ENCODE measurements at places on chromosomes 16 and 17.

GRCh38 chr17:77570565-77570898 lies 388.0 kb upstream of the TNRC6C start:
- no peak for DNase-seq

GRCh38 chr16:1723450-1724147 lies 17.6 kb downstream of the MAPK8IP3 start:
- no peak for DNase-seq

GRCh38 chr17:75404223-75404730 lies 1.2 kb downstream of the GRB2 start:
- DNase-seq = no peak

- no peak for DNase-seq
These were observed 17.4 kb upstream of the ZC3H18 start for GRCh38 chr16:88552815-88553214.

GRCh38 chr17:17700251-17700969 lies 19.2 kb downstream of the RAI1 start:
- DNase-seq = no peak

DNA sequence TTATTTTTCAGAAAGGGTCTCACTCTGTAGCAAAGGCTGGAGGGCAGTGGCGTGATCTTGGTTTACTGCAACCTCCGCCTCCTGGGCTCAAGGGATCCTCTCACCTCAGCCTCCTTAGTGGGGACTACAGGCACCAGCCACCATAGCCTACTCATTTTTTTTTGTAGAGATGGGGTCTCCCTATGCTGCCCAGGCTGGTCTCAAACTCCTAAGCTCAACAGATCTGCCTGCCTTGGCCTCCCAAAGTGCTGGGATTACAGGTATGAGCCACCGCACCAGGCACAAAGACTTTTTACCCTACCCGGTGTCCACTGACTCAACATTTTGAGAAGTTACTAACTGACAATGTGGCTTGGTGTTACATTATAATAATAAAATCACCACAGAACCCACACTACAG lies 7.2 kb downstream of the GRB2 start:
- no peak for DNase-seq

DNA sequence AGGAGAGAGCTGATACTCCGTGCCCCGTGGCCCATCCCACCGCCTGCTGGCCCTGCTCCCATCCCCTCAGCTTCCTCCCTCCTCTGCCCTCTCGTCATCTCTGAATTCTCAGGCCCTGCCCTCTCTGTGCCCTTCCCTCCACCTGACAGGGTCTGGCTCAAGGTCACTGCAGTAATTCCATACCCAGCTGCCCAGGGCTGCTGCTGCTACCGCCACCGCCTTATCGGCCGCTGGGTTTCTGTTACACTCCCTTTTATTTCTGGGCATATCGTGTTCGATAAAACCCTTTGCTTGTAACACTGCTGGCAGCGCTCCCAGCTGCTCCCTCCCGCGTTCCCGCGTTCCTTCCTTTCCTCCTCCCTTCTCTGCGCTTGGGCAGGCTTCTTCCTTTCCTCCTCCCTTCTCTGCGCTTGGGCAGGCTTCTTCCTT lies 1.2 kb downstream of the EPN3 start:
- DNase-seq = no peak

GRCh38 chr16:74051-74746 lies 1.8 kb upstream of the RHBDF1 start:
- DNase-seq = no peak

- no peak for DNase-seq
These were observed 94.2 kb upstream of the CREBBP start for GRCh38 chr16:3974751-3975150.

- DNase-seq = no peak
These were observed 375.9 kb downstream of the UTP18 start for GRCh38 chr17:51636291-51636690.

- no peak for DNase-seq
These were observed 47.4 kb downstream of the PLXDC1 start for GRCh38 chr17:39104046-39104445.

DNA sequence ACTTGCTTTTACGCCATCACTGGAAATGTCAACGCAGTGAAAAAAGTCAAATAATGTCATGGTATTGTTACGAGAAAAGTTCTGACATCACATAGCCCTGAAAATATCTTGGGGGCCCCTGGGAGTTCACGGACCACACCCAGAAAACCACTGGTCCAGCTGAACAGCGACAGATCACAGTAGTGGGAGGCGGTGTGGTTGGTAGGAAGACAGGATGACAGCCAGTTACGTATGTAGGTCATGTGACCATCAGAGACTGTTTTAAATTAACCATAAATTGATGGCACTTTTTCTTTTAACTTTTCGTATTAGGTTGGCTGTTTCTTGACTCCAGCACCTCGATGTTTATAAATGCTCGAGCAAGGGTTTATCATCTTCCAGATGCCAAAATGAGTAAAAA lies 11.9 kb downstream of the ERCC4 start:
- DNase-seq = no peak

DNA sequence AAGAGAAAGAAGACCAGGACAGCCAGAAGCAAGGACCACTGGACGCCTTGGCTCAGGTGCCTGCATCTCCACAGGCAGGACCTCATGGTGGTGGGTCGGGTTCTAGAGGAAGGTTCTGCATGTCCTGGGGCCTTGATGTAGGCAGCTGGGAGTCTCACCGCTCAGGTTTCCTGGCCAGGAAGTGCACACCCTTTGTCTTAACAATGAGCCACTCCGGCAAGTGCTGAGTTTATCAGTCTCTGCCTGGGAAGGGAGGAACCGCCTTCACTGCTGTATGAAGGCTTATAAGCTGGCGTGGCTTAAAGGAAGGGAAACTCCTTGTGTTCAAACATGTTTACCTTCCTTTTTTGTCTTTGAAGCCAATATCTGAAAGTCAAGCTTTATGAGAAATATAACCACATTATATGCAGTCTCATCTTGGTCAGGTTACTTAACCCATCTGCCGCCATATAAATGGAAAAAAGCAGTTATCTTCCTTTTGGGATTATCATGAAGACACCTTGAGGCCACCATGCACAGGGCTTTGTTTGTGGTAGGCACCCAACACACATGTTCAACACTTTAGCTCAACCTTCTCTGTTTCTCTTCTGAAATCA lies at the start of gene ST6GALNAC1:
Gene ST6GALNAC1, minus strand, starts transcription at position 205 of the 596 bp plus-strand sequence. Its CDS starts 119 bp downstream, at position 86.
- peak; percentile 6 for DNase-seq

DNA sequence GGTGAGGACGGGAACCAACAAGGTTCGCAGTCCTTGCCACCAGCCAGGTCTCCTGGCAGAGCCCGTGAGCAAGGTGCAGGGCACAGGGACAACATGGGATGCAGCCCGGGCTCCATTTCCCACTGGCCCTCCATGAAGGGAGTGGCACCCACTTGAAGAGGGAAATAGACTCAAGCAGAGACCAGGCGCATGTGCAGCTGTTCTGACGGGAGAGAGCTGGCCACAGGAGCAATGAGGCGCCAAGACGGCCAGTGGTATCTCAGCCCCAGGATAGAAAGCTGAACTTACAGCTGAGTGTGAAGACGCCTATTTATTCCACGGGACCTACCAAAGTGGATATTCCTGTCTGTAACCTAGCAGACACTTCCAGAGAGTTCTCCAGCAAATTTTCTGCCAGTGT lies 8.2 kb upstream of the FOXJ1 start:
- DNase-seq = no peak

GRCh38 chr16:67865318-67865717 lies 7.5 kb upstream of the EDC4 start:
- DNase-seq = no peak

DNA sequence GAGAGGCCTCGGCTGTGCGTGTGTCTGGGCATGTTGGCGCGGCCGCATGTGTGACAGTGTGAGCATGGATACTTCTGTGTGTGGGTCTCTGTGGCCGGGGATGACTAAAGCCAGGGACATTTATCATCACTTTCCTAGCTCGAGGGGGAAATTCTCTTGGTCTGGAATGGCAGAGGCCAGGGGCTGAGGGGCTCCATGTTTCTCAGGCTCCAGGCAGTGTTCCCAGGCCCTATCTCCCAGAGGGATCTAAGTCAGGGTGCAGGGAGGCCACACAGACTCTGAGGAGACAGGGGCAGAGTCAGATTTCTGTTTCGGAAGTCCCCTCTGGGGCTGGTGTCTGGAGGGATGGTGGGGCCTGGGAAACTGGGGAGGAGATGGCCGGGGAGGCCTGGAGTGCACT lies 23.7 kb upstream of the SPNS2 start:
- DNase-seq = no peak

DNA sequence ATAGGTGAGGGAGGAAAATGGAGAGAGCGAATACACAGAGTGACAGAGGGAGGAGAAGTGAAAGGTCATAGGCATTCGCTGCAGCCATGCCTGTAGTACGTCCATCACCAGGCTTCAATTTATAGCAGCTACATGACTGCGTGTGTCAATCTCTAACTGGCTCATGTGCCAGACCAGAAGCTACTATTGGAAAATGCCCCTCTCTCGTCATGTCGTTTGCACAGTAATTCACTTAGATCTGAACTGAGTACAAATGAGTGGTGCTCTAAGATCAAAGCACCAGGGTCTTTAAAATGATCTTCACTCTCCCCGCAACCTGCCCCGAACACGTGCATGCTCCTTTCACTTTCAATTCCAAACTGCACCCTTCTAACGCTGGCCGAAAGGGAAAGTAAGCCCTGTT lies 51.3 kb downstream of the ADCY9 start:
- no peak for DNase-seq

DNA sequence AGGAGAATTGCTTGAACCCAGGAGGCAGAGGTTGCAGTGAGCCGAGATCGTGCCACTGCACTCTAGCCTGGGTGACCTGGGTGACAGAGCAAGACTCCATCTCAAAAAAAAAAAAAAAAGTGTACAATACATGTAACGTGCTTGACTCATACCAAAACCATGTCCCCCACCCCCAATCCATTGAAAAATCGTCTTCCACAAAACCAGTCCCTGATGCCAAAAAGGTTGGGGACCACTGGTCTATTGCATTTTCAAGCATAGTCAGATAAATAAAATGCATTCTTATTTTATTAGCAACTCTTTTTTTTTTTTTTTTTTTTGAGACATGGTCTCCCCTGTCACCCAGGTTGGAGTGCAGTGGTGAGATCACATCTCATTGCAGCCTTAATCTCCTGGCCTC lies 52.1 kb downstream of the COPRS start:
- no peak for DNase-seq

GRCh38 chr16:51399908-51400670 lies 249.0 kb upstream of the SALL1 start:
- no peak for DNase-seq

GRCh38 chr16:66740533-66740932 lies 10.9 kb downstream of the DYNC1LI2 start:
- DNase-seq = no peak

GRCh38 chr17:49327835-49328784 lies 33.9 kb downstream of the ZNF652 start:
- DNase-seq = no peak

DNA sequence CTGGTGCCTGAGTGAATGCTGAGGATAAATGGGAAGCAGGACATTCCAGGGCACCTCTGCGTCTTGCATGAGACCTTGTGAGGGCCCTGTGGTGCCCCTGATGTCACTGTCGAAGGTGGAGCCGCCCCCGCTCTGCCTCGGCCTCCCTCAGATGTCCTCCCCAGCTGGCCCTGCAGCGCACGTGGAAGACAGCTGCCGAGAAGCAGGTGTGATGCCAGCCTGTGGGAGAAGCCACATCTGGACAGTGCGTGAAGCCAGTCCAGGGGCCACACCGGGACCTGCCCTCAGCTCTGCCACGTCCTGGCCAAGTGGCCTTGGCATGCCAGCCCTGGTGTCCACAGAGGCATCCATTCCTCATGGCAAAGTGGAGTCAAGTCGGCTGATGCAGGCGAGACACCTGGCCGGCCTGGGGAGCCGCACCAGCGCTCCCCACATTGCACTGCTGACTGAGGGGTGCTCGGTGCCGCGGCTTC lies 21.6 kb upstream of the METRNL start:
- DNase-seq = no peak

DNA sequence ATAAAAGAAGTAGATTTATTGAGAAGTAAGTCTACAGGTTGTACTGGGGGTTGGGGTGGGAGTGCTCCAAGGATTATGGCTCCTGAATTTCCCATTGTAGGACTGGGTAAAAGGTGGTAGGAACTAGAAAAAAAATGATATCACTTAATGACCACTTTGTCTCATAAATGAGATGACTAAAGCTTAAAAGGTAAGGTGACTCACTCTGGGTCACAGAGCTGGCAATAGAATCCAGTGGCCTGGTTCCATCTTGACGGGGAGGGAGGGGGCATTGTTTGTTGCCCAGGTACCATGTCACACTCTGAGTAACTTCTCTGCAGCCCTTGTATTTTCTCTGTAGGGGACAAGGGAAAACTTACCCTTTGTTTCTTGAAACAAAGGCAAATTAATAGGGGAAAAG lies 126.1 kb downstream of the PITPNC1 start:
- no peak for DNase-seq

GRCh38 chr16:14302031-14302398 lies 230.9 kb downstream of the MRTFB start:
- no peak for DNase-seq

DNA sequence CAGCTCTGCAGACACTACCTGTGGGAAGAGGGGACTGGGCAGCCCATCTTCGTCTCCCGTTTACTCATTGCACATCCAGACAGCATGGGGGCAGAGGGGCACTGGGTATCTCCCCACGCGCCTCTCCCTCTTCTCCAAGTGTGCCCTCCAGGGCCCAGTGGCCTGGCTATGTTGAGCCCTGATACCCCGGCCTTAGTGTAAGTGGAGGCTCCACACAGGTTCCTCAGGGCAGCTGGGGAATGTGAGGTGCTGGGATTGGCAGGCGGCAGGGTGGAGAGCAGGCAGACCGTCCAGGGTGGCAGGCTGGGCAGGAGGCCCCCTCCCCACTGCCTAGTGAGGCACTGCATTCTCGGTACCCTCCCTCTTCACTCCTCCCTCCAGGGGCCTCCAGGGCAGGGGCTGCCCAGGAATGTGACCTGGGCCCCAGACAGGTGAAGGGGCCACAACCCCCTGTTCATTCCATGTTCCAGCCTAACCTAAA lies 13.2 kb upstream of the NAGLU start:
- DNase-seq = no peak

DNA sequence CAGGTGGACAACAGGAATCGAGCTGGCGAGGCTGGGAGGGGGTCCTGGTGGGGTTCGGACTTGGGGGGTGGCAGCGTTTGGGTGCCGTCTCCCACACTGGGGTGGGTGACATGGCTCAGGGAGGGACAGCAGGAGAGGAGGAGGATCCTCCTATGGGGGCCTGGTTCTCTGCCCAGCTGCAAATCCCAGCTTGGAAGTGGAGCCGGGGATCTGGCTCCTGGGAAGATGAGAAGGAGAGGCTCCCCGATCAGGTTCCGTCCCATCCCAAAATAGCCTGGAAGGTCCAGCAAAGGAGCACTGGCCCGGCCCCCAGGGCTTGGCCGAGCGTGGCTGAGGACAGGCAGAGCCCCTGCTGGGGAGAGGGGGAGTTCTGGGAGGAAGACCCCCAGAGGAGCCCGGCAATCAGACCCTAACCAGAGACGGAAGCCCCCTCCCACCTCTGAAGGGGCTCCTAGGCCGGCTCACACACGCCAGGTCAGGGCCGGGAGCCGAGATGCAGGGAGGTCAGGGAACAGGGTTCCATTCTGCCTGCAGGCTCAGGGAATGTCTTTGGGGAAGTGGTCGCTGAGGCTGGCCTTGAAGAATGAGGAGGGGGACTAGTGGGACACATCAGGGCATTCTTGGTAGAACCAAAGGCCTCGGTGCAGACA lies 143.7 kb downstream of the ENGASE start:
- DNase-seq = no peak

- DNase-seq = no peak
These were observed 89.2 kb upstream of the BRD7 start for GRCh38 chr16:50457979-50458491.
